ENCODE measurements at places on chromosomes 4 and X.

GRCh38 chr4:102218656-102219055 lies 126.6 kb downstream of the SLC39A8 start:
- DNase-seq, result no peak

- DNase-seq, result no peak
Observed at GRCh38 chrX:44899946-44900345, 27.0 kb downstream of the KDM6A start.

GRCh38 chrX:153971124-153971449 lies 531 bp downstream of the HCFC1 start:
- peak; percentile 75 for DNase-seq

DNA sequence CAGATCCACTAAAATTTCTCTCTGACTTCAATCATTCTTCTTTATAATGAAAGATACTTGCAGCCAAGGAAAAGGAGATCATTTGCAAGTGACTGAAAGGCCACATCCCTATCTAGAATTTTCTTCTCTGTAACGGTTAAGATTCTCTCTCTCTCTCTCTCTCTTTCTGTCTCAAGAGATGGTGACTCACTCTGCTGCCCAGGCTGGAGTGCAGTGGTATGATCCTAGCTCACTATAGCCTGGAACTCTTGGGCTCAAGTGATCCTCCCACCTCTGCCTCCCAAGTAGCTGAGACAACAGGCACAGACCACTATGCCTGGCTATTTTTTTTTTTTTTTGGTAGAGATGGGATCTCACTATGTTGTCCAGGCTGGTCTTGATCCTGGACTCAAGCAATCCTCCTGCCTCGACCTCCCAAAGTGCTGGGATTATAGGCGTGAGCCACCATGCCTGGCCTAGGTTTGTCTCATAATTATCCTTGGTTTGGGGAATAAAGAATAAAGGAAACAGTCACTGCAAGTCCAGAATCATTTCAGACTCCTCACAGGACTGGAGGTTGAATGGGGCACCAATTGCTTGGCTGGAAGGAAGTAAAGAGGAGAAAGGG lies 33.3 kb upstream of the GALNT7 start:
- DNase-seq, result no peak

GRCh38 chrX:156000361-156000926 lies 2.9 kb downstream of the IL9R start:
- no peak for DNase-seq

GRCh38 chr4:168279556-168279955 lies 39.0 kb downstream of the DDX60 start:
- no peak for DNase-seq

- no peak for DNase-seq
Observed at GRCh38 chr4:74327762-74328161, 19.5 kb downstream of the EPGN start.

DNA sequence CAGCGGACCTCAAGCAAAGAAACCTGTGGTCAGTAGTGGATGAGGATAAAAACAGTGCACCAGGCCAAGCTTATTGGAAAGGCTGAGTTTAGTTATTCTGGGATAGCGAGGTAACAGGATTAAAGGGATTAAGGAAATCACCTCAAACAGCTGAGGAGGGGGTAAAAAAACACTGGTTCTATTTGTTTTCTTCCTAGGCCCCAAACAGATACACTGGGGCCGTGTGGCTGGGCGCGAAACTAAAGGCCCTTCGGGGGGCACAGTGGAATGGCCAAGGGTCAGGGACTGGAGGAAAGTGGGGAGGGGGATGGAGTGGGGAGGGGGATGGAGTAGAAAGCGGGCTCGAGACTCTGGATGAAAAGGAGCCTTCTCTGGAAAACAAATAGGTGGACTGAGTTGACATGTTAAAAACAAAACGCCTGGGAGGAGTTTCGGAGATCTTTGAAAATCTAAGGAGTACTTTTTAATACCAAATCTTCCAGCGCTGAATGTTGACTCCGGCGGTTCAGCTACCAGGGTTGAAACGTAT lies 2.9 kb downstream of the SOX3 start:
- DNase-seq, result no peak

DNA sequence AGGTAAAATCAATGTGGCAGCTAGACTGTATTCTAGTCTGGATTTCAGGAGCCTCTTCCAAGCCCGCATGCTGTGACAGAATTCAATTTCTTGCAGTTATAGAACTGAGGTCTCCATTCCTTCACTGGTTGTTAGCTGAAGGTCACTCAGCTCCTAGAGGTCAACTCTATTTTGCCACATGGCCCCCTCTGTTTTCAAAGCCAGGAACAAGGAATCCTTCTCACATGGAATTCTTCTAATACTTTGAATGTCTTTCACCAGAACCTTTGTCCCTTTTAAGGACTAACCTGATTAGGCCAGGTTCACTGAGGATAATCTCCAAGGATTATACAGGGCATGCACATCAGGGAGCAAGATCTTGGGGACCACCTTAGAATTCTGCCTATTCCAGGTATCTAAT lies 23.4 kb upstream of the MMRN1 start:
- no peak for DNase-seq

Data from activated T-cell treated with anti-CD3 and anti-CD28 coated beads for 4 hours (primary cell).